A172 (cell line): ENCODE measurements at places on chromosomes 16 and 17.

DNA sequence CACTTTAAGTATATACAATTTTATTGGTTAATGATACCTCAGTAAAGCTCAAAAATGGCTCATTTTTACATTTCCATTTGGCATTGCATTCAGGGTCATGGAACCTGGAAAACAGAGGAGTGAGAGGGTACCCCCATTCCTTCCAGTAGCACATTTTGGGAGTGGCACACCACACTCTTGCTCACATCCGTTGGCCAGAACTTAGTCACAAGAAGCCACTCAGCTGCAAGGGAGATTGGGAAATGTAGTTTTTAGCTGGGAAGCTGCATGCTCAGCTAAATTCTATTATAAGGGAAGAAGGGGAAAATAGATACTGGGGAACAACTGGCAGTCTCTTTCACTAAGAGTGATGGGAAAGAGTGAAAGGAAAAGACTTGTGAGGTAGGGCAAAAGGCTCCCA, 102.5 kb upstream of the TMEM97 start:
- DNase-seq, result peak; percentile 55

DNA sequence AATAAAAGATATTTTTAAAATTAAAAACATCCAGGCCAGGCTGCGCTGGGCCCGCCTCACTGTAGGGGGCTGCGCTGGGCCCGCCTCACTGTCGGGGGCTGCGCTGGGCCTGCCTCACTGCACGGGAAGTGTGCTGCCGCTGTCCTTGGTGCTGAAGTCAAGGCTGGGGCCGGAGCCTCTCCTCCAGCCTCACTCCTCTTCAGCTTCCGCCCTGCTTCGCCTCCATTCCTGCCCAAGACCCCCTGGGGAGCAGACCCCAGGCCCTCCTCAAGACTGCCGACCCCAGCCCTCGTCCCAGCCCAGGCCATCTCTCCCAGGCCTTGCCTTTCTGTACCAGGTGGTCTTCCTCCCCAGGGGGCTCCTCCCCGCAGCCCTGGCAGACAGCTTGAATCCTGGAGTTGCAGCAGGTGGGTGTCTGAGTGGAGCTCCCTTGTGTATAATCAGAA, 26.2 kb downstream of the ENDOV start:
- DNase-seq, result peak; percentile 16

DNA sequence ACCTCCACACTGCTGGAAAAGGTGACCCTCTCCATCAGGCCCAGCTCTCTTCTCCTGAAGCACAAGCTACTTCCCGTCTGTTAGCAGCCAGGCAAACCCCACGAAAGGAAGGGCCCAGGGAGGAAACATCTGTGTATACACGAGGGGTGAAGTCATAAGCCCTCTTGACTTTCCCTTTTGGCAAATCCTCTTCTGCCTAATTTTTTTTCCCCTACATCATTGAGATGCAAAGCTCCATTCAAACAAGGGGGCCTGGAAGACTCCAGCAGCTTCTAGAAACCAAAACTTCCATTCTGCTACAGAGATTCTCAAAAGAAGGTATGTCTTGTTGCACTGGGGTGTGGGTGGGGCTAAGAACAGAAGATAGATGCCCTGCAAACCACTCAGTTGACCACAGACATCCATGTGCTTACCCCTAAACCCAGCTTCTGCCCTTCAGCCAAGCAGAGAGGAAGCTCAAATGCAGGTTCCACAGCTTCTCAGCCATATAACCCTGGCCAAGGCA, 145.6 kb upstream of the RCVRN start:
- DNase-seq, result no peak

DNA sequence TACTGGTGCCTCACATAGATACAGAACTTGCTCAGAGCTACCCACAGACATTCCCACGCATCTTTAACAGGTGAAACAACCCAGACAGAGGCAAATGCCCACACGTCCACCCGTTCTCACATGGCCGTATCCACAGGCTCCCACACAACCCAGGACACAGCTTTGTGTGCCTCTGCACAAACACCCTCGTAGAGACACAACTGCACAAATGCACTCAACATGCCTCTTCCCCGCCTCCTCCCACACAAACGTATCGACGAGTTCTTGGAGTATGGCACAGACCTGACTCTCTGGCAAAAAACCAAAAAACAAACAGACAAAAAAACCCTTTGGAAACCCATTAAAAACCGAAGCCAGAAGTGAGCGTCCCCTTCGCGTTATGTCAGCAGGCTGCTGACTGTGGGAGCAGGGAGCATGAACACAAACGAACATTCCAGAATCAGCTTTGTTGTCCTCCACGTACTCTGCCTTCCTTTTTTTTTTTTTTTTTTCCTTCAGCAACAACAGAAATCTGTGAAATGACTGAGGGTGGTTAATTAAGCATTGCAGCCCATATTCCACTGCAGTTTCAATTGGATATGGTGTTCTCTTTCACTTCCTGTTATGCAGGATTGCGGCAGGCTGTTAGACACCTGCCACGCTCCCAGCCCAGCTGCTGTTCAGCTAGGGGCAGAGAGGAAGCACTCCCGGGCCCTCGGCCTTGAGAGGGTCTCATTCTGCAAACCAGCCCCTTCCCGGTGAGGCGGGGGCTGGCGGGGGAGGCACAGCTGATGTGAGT, 313.7 kb downstream of the MAF start:
- DNase-seq, result no peak

- no peak for DNase-seq
Measured at GRCh38 chr16:9316008-9316407, 224.6 kb downstream of the HAPSTR1 start.
